ENCODE measurements at places on chromosomes 7 and 10.

GRCh38 chr10:95516774-95517373 lies 44.3 kb downstream of the SORBS1 start:
- DNase-seq = no peak

GRCh38 chr7:23332910-23333612 lies 33.9 kb downstream of the MALSU1 start:
- DNase-seq = no peak

GRCh38 chr7:27303026-27303425 lies 60.4 kb downstream of the EVX1 start:
- DNase-seq = no peak

DNA sequence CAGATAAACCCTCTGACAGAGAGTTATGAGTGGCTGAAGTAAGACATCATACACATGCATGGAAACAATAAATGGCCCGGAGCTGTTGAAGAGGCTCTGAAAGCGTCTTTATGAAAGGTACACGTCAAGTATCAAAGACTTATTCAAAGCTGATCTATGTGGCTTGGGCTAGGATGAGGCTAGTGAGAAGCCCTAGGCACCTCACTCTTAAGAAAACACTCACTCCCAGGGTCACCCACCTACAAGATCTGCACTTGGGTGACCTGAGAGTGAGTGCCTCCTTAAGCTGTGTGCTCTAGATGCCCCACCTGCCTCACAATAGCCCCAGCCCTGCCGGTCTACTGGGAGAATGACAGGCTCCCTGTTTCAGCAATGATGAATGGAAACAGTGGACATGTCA lies 1.1 kb upstream of the GIMAP1 start:
- no peak for DNase-seq

- no peak for DNase-seq
Observed at GRCh38 chr10:113095419-113096127, 145.5 kb downstream of the TCF7L2 start.

GRCh38 chr10:126387041-126387921 lies 996 bp downstream of the ADAM12 start:
- no peak for DNase-seq

DNA sequence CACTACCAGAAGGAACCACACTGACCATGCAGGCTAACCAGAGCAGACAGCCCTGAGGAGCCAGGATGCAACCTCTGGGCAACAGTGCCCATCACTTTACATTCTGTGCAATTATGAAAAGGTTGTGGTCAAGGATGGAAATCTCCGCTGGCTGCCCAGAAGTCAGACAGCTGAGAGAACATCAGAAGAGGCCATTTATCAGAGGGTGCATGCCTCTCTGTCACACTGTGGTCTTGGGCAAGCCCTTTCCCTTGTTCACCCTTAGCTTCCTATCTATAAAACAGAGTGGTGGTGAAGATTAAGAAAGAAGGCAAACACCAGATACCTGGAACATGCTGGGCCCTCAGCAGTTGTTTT lies 120.7 kb upstream of the GDF10 start:
- no peak for DNase-seq

DNA sequence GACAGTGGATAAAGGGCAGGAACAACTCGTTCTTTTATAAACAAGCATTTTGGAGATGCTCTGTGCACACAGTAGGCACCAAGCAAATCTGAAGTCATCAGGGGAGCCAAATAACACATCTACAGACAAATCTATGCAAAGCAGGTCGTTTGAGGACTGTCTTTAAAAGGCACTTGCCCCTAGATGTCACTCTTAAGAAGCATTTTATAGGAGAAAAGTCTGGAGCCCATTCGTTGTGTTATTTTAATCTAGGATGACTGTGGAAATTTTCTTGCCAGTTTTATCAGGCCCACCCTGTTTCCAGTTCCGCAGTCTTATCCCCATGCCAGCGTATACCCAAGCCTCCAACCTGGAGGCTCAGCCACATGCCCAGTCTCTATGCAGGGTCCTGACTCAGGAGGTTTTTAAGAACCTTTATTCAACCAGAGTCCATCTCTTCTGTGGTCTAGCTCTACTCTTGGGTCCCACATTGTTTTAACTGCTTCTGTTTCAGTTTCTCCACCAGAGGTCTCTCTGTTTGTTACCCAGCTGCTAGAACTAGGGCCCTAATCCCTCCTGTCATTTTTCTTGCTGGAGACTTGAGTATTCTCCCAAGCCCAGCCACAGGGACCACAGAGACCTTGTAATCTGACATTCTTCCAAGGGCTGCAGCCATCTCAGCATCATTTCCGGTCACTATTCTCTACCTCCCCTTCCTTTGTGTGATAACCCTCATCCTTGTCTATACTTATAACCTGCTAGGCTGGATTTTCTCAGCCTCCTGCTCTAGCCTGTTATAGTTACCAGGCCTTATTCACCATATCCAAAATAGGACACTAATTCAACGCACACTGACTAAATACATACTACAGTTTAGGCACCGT lies 26.7 kb downstream of the PIK3CG start:
- no peak for DNase-seq

- DNase-seq = no peak
Observed at GRCh38 chr10:77641344-77641743, 3.7 kb upstream of the KCNMA1 start.

GRCh38 chr10:4450981-4451908 lies 374.8 kb upstream of the AKR1E2 start:
- no peak for DNase-seq

Measured in retinal pigment epithelial cell (primary cell).